ENCODE measurements at places on chromosomes 11 and 22.

DNA sequence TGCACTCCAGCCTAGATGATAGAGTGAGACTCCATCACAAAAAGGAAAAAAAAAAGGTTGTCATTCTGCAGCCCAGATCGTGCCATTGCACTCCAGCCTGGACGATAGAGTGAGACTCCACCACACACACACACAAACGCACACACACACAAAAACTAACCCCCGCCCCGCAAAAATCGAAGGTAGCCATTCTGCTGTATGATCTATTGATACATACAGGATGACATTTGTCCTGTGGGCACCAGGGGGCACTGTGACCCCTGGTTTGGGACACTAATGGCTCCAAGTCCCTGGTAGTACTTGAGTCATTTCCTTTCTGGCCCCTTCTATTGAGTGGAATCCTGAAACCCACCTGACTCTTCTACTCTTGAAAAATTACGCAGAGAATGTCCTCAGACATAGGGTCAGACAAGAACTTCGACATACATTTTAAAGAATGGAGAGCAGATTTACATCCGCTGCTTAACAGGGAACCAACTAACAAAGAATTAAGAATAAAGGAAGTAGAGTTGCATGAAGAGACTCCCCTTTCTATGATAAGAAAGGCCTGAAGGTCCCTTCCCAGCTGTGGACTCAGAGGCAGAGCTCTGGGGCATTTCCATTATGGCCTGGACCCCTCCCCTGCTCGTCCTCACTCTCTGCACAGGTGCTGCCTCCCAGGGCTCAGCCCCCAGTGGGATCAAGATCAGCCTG, 35.0 kb upstream of the PRAME start:
- no peak for DNase-seq

DNA sequence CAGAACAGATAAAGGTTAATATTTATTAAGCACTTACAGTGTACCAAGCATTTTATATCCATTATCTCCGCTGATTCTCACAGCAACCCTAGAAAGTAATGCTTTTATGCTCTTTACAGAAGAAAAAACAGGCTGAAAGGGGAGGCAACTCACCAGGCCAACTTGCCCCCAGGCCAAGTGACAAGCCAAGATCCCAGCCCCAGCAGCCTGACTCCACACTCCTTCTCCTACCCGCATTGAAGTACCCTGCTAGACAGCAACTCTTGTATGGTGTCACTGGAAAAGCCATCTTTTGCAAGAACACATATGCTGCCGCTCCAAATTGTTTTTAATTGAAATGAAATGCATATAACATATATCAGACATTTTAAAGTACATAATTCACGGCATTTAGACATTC, 25.6 kb downstream of the SMCO4 start:
- DNase-seq, result no peak

DNA sequence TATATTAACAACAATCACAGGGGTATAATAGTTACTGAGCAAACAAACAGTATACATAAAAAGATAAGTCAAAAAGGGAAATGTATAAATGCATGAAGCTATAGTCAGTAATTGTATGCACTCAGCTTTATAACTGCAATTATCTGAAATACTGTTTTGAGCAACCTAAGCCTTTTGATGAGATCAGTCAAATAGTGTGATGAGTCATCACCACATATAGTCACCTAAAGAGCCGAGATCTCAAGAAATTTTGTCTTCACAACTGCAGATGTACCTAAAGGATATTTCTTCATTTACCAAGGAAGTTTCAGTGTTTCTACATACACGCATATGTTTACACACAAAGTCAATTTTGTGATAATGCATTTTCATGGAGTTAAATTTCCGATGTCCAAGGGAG, 5.4 kb upstream of the OR51A2 start:
- DNase-seq, result no peak

DNA sequence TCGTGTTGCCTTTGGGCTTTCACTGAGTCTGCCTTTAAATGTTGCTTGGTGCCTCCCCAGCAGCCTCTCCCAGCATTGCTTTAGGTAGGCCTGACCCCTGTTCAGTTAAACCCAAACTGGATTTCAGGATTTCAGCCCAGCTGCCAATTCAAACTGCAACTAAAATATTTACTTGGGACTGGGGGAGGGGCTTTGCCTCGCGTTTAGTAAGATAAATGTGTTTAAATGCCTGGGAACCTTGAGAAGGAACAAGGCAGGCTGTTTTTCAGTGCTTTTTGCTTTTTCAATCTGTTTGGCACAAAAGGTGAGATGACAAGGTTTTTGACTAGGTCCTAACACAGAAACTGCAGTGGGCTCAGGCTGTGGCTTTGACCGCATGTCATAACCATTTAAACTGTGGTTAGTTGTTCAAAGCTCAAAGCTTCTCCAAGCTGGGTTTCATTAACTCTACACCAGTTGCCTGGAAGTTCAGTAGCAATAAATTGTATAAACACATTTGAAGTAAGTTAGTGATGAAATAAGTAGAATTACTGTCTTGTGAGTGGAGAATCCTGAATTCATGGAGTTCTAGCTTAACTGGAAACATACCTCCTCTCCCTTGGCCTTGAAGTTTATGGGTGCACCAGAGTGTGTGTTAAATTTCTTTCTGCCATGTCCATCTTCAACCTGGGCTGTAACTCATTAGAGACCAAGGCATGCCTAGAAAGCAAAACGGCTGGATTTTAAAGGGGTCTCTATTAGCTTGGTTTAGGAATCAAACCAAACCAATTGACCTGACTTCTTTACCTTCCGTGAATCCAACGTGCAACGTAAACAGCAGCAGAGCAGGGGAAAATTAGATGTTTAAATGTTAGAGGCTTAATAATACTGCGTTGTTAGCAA, 3.6 kb downstream of the PKNOX2 start:
- no peak for DNase-seq

DNA sequence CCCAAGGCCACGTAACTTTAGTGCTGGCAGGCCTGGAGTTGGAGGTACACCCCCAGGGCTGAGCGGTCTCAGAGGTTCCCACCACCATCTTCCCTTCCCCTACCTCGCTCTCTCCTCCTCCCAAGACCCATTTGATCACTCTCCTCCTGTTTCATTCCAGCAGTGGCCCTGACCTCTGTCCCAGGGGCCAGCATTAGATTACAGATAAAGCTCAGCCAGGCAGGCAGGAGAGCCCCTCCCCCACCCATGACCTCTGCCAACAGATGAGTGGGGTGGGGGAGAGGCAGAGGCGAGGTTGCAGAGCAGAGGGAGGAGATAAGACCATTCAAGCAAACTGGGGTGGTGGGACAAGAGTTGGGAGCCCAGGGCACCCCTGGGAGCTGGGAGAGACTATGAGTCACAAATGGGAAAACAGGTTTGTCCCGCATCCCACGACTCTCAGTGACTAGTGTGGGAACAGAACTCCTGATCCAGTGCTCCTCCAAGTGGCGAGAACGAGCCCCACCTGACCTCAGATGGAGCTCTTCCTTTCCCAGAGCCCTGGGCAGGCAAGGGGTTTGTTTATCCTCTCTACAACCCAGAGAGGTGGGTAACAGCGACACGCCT, 367.9 kb downstream of the MN1 start:
- no peak for DNase-seq

- no peak for DNase-seq
Measured at GRCh38 chr11:3198815-3199214, 19.8 kb downstream of the MRGPRG start.

DNA sequence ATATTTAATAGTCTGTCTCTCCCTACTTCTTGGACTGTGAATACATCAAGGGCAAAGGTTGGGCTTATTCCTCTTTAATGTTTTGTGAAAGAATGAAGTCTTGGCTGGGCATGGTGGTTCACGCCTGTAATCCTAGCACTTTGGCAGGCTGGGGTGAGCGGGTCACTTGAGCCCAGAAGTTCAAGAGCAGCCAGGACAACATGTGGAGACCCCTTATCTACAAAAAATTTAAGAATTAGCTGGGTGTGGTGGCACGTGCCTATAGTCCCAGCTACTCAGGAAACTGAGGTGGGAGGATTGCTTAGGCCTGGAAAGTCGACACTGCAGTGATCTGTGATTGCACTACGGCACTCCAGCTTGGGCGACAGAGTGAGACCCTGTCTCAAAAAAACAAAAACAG, 20.2 kb downstream of the RNF121 start:
- no peak for DNase-seq

DNA sequence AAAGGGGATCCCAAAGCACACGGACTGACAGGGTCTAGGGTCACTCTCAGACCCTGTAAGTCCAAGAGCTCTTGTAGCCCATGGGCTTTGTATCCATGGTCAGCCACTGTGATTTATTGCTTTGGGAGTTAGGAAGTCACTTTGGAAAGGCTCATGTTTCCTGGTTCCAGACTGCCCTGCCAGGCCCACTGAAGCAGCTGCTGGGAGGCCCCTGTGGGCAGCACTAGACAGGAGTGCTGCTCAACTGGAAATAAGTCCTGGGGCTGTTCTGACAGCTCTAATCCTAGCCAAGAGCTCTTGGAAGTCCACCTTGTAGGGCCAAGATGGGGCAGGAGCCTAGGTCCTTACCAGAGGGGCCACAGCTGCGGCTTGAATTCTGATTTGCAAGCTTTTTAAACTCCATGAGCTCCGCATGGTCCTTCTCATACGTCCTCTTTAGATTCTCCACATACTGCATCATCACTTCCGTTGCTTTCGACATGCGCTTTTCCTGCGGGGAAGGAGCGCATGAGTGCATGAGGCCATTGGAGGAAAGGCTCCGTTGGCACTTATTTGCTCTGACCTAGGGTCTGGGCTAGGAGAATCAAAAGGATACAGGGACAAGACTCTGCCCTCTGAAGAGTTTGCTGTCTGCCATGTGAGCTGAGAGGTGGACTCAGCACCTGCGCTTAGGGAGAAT, 32.2 kb upstream of the LYVE1 start:
- no peak for DNase-seq

DNA sequence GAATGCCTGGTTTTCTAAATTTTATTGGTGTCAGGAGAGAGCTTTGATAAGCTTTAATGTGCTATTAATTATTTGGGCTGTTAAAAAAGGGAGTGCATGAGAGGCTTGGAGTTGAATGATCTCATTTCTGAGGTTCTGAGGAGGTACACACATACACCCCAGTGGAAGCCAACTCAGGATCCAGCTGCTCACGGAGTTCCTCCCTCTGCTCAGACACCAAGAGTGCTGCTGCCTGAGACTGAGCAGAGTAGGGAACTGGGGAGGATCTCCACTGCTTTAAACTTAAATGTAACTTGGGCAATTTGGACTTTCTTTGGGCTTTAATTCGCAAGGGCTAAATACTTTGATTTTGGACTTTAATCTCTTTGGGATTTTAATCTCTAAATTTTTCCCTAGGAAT, 414.4 kb upstream of the CADM1 start:
- no peak for DNase-seq

GRCh38 chr11:10697323-10697620, 3.7 kb upstream of the IRAG1 start:
- DNase-seq, result no peak

- no peak for DNase-seq
Measured at GRCh38 chr11:121337078-121337477, 44.5 kb downstream of the SC5D start.

DNA sequence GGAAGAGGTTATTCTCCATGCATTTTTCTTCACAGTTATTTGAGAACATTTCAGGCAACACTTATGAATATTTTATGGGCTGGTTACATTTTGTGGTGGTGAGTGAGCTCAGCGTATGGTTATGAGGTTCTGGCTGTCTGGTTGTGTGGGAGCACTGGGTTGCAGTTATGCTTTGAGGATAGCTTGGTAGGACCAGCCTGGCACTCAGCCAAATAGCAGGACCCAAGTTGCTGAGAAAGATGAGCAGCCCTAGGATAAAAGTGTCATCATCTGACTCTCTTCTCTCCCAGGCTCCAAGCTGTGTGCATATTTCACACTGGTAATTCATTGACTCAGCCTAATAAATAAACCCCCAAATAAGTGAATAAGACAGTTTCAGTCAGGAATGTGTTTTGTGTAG, 8.1 kb upstream of the SRSF8 start:
- no peak for DNase-seq

DNA sequence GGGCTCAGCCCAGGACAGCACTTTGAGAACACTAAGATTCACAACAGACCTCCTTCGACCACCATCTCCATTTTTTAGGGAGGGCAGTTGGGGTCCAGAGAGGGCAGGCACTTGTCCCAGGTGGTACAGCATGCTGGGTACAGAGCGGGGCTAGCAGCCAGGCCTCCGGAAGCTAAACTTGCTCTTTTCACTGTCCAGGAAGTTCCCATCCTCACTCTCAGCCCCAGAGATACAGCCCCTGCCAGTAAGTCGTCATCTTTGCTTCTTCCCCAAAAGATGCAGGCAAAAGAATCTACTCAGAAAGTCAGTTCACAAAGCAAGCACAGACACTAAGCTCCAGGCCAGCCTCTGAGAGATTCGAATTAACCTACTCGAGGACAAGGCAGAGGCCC, 6.7 kb upstream of the RAB3IL1 start:
- no peak for DNase-seq

DNA sequence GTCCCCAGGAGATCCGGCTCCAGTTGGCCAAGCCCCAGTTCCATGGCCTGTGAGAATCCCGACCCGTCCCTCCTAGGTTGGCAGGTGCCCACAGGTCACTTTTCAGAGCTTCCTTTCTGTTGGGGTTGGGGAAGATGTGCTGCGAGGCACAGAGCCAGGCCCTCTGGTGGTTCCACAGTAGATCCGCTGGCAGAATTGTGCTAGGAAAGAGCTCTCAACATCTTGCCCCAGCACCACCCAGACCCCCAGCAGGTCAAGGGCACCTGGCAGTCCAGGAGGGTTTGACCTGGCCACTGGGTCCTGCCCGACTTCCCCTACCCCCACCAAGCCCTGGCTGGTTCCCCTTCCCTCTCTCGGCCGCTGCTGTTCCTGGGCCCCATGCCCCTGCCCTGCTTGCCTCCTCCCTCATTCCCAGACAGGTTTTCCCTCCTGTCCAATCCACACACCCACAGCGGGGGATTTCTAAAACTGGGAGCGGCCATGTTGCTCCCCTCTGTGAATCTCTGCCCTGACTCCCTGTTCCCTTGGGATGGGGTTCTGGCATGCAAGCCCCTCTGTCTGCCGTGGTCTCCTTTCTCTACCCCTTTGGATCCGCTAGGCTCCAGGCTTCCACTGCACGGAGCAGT, 26.2 kb upstream of the GCAT start:
- DNase-seq, result no peak

GRCh38 chr11:10461276-10461790, 6.3 kb downstream of the AMPD3 start:
- DNase-seq, result no peak

GRCh38 chr11:75572744-75573143, 10.7 kb downstream of the SERPINH1 start:
- DNase-seq, result no peak

GRCh38 chr22:19336133-19337075, 44.9 kb upstream of the CLTCL1 start:
- no peak for DNase-seq

- DNase-seq, result no peak
Measured at GRCh38 chr11:64430645-64431044, 71.7 kb downstream of the RPS6KA4 start.

All from natural killer cell treated with Interleukin-12 subunit alpha and Interleukin-12 subunit beta and Interleukin-15 and Interleukin-18, amount 100 ng/mL, for 72 hours (primary cell).